ENCODE measurements at places on chromosomes 1 and 21.

DNA sequence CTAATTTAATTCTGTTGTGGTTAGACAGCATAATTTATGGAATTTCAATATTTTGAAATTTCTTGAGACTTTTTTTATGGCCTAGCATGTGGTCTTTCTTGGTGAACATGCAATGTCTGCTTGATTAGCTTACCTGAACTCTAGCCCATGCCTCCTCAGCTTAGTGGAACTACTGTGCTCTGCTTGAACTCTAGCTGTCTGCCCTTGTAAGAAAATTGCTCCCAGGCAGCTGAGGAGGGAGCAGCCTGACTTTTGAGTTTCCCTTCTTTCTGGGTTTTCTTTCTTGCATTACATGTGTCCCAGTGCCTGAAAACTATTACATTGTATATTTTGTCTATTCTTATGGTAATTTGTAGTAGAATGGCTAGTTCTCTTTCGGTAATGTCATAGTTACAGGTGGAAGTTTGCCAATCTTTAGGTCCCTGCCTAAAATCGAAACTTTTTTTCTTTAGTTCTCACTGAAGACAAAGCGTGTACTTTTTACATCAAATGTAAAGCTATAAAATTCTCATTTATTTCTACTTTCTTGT lies 105.3 kb downstream of the MAST2 start:
- DNase-seq = no peak

- no peak for DNase-seq
Observed at GRCh38 chr1:94743862-94744261, 76.3 kb upstream of the SLC44A3 start.

- no peak for DNase-seq
Observed at GRCh38 chr1:188089461-188089860, 1260.7 kb downstream of the PLA2G4A start.

DNA sequence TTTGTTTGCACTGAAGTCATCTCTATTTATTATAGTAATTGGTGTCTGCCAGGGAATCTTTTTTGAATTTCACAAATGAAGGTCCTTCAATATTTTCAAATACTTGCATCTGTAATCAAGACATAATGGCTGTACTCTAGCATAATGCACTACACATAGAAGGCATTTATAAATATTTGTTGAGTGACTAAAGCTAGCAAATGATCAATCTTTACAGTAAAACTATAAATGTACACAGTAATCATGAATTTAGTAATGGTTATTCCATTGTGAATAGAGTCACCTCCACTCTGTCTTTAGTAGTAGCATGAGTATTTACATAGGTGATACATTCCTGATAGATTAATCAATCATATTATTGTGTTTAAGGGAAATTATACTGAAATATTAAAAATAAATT lies 119.6 kb downstream of the USH2A start:
- DNase-seq = no peak

DNA sequence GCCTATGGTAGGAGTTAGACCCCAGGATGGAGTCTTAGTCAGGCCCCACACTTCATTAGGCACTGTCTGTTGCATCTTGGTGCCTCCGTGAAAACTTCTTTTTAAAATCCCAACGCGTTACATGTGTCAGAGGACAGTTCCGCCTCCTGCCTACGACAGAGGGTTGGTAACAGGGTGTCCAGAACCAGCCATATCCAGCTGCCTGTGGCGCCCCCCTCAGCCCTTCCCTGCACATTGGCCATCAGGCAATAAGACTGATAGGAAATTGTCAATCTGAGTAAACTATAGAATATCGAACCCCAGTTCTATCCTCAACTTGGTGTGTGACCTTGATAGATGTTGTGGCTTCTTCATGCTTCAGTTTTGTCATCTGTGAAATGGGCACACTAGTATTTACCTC lies 108.6 kb upstream of the CSF3R start:
- no peak for DNase-seq

DNA sequence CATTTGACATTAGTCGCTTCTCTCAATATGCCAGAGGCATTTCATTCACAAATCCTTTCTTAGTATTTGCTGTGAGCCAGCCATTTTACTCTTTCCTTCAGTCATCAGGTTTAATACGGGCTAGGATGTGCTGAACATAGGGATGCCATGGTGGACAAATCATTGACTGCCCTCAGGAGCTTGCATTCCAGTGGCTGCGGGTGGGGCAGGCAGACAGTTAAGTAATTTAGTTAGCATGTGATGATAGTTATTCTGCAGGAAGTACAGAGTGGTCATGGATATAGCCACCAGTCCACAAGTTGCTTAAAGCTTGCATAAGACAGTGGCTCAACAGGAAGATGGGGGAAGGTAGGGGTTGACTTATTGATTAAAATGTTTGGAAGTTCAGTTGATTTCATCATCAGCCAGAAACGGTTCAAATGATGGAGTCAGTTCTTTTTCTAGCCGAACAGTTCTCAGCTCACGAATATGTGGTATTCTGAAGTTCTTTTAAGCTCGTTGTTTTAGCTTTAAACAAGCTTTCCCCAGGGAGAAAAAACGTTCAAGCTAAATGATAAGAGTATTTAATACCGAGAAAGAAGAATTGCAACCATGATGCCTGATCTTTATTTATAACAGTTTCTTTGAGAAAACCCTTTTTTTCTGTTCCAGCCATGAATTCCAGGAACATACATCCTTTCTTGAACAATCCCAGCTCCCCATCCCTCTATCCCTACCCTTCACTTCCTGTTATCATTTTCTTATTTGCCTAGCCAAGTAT lies 1.4 kb downstream of the SLC22A15 start:
- DNase-seq = no peak

DNA sequence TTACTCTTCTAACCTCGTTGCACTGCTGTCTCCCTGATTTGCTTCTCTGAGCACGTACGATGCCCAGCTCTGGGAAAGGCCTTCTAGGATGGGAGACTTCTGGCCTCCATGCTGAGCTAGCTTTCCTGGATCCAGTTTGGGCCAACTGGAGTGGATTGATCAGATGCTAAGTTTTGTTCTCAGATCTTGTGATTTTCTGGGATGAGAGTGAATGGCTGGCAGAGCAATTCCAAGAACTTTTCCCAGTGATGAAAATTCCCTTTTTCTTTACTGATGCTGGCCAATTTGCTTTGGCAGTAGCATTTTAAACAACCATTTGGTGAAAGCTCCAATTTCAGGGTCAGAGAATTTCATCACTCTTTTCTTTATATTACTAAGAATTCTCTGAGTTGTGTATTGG lies 34.9 kb upstream of the NFASC start:
- no peak for DNase-seq

- no peak for DNase-seq
Observed at GRCh38 chr1:150168960-150169601, 19.4 kb downstream of the PLEKHO1 start.

DNA sequence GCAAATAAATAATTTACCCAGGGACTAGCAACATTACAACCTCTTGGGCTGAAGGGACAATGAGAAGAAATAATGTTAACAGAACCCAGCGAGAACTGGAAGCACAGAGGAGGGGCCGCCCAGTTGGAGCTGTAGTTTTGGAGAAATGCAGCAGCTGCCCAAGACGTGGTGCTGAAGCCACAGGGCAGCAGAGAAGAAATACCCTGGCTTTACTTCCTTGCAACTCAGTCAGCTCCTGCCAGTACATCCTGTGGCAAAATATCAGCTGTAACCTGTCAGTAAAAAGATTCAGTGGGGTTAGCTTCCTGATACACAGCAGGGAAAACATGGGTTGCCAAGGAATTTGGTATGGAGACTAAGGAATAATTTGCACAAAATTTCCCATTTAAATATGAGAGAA lies 283.6 kb upstream of the USP25 start:
- no peak for DNase-seq

Measured in NCI-H187 treated with DMSO at 0.1 percent for 48 hours (cell line).